ENCODE measurements at places on chromosomes 3 and 15.

GRCh38 chr15:84649706-84650105 lies 4.4 kb downstream of the WDR73 start:
- DNase-seq: no peak

DNA sequence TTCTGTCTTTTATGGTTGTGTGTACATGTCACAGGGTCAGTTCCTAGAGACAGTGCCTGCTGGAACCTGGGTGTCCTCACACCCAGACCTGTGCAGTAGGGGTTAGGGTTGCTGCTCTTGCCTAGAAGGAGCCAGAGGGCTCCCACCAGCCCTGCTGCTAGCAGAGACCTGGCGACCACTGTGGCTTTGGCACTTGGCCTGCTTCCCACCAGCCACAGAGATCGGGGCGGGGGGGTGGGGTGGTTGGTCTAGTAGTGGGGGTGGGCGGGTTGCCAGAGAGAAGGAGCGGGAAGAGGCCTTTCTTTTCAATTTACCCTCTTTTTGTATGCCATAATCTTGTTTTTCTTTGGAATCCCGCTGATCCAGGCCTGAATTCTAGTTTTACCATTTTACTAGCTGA lies 29.4 kb downstream of the EEFSEC start:
- DNase-seq: no peak

DNA sequence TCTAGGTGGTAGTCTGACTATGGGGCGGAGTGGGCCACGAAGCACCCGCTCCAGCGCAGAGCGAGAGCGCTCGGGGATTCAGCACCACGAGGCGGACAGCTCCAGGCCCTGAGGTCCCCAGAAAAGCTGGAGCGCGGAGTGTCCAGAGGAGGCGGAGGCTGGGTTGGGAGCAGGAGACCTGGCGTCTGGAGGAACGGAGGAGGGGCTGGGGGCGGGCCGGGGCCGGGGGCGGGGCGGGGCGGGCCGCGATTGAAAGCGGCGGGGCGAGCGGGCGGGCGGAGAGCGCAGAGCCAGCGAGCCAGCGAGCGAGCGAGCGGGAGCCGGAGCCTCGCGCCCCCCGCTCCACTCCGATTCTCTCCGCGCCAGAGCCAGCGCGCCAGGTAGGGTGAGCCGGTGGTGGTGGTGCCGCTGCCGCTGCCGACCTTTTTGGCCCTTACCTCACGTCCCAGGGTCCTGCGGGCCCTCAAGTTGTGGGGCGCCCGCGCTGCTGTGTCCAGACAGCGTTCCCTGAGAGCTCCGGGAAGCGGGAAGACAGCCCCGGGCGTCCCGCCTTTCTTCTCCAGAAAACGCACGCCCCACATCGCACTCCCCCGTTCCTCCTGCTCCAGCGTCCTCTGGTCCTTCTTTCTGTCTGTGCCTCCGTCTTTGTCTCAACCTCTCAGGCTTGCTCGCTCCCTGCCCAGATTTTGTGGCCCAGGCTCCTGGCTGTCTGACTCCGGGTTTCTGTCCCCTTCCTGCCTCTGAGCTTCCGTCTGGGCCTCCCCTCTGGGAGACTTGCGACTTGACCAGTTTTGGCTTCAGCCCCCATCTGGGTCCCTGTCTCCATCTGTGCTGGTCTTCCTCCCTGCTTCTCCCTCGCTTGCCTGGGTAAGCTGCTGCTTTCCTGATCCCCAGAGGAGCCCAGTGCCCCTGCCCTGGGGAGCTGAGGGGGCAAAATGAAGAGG lies at the start of gene GRM2:
GRM2 (plus strand) TSS at position 281 of the 944 bp plus-strand sequence. CDS start 1,916 bp downstream, outside the sequence.
- DNase-seq: no peak

DNA sequence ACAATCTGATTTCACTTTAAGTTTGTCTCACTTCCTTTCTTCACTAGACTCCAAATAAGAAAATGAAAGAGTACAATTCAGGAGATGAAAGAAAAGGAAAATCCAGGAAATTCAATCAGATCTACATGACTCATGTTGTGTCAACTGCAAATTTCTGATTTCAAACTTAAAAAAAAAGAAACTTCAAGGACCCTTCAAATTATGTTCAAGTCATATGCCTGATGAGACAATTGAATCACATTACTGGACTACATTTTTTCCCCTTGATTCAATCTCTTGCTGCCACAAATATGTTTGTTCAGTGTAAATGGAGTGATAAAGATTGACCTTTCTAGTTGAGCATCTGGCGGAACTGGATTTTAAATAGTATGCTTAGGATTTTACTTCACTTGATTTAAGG lies 37.4 kb downstream of the FRMD5 start:
- DNase-seq: no peak

- DNase-seq: no peak
Measured at GRCh38 chr3:78402720-78403119, 1362.8 kb downstream of the ROBO2 start.

- DNase-seq: no peak
Measured at GRCh38 chr3:185205865-185206264, 48.0 kb downstream of the EHHADH start.

DNA sequence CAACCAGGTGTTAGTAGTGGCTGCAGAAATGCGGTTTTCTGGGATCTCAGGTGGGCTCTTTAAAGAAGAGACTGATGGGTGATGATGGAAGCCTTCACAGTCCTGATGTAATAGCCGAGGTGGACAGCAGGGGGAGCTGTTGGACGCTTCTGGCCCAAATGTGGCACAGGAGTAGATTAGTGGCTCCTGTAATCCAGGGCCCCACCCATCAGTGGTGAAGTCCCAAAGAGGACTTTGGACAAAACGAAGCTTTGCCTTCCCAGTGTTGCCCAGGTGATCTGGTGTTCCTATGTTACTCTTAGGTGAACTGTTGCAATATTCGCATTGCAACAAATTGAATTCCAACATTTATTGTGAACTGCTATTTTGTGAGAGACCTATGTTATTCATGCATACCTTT lies 31.8 kb upstream of the MYZAP start:
- DNase-seq: peak; percentile 31

GRCh38 chr3:136749091-136749490 lies 3.1 kb downstream of the STAG1 start:
- no peak for DNase-seq

DNA sequence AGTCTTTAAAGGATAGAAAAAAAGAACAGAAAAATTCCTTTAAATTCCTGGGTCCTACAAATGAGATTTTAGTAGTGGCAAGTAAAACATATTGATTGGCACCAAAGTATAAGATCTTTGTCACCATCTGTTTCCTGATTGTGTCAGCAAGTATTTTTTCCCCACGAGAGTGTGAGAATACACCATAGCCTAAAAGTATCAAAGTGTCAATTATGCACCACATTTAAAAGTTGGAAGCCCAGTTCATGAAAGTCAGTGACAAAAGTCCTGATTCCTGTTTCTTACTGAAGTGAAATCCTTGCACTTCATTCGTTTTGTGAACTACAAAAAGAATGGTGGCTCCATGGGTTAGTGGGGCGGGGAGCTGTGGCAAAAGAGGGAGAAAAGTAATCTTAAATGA lies 83.8 kb upstream of the DPH6 start:
- DNase-seq: no peak

DNA sequence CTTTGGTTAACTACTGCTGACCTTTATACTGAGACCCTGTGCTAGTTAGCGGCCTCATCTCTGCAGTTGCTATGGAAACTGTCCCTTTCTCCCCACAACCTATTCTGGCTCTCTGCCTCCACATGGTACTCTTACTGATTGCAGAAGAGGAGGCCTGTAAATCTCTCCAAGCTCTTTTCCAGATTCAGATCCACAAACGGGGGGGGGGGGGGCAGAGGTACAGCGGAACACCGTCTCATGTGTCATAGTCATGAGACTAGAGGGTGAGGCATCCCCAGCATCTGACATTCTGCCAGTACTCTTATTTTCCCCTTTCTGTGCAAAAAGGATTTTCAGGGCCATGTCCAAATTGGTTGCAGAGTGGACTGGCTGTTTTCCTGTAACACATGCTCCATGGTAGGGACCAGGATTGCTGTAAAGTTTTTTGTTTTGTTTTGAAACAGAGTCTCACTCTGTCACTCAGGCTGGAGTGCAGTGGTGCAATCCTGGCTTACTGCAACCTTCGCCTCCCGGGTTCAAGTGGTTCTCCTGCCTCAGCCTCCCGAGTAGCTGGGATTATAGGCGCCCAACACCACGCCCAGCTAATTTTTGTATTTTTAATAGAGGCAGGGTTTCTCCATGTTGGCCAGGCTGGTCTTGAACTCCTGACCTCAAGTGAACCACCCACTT lies 8.3 kb upstream of the MAP1A start:
- DNase-seq: no peak

DNA sequence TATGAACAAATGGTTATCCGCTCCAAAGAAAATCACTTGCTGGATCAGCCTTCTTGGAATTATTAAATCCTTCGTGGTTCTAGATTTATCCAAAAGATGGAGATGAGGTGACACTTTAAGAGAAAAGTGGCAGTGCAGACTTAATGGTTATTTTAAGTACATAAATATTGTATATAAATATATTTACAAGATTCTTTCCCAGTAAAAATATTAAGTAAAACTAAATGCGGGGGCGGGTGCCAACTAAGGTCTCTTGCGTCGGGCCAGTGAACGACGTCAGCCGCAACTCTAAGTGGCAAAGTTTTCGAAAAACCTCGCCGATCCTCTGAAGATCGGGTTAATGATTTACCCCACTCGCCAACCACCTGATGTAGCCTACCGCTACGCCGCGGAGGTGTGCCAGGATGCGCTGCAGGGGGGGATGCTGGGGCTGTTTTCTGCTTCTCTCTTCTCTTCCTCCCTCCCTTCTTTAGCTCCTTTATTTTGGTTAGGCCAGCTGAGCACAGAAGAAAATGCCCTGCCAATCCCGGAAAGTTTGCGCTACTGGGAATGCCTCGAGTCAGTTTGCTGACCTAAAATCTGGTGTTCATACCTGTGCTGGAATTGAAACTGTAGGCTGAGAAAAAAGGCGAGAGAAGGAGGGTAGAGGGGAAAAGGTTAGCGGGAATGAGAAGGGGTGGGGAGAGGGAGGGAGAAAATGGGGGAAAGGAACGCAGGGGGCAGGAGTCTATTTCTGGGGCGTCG lies 7.6 kb upstream of the FOXB1 start:
- DNase-seq: no peak

- DNase-seq: no peak
Measured at GRCh38 chr15:51185213-51186159, 90.8 kb upstream of the TNFAIP8L3 start.

DNA sequence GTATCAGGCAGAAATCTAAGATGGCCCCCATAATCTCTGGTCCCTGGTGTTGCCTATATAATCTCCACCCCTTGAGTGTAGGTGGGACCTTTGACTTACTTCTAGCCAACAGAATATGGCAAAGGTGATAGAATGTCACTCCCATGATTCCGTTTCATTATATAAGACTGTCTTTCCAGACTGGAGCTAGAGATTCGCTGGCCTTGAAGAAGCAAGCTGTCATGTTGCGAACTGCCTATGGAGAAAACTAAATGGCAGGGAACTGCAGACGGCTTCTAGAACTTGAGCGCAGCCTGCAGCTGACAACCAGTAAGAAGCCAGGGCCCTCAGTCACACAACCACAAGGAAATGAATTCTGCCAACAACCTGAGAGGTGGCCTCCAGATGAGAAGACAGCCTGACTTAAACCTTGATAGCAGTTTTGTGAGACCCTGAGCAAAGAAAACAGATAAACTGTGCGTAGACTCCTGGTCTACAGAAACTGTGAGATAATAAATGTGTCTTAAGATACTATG lies 2.2 kb upstream of the KPNA1 start:
- no peak for DNase-seq

DNA sequence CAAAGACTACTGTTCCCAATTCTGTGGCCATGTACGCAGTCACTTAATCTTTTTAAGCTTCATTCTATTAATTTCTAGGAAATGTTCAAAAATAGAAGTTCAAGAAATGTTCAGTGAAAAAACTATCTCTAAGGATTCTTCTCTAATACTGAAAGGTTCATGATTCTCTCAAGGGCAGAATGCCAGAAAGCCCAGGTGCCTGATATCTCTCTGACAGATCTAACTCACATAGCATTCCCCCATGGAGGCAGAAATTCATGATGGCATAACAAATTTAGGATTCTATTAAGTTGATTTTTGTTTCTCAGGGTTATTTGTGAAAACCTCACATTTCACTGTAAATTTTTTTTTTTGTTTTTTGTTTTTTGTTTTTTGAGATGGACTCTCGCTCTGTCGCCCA lies 17.5 kb downstream of the CHRM5 start:
- no peak for DNase-seq

- no peak for DNase-seq
Measured at GRCh38 chr15:89728254-89728653, 22.8 kb downstream of the MESP1 start.

- no peak for DNase-seq
Measured at GRCh38 chr15:68725736-68726135, 95.0 kb downstream of the ANP32A start.

GRCh38 chr15:70286113-70286806 lies 188.5 kb upstream of the TLE3 start:
- DNase-seq: no peak

DNA sequence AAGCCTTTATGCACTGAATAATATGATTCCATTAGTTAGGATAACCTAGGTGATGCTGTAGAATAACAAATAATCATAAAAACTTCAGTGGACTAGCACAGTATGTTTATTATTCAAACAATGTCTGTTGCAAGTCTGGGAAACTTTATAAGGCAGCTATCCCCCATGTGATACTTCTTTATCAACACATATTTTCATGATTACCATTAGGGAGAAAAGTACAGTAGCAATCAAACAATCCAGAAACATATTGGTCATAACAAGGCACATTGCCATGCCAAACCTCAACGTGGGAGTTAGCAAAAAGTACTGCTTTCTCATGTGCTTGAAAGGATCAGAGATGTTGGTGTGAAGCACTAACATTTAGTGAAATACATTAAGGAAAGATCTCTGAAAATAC lies 35.5 kb downstream of the EOMES start:
- DNase-seq: no peak

GRCh38 chr3:80097674-80098073 lies 329.9 kb upstream of the ROBO1 start:
- DNase-seq: no peak

DNA sequence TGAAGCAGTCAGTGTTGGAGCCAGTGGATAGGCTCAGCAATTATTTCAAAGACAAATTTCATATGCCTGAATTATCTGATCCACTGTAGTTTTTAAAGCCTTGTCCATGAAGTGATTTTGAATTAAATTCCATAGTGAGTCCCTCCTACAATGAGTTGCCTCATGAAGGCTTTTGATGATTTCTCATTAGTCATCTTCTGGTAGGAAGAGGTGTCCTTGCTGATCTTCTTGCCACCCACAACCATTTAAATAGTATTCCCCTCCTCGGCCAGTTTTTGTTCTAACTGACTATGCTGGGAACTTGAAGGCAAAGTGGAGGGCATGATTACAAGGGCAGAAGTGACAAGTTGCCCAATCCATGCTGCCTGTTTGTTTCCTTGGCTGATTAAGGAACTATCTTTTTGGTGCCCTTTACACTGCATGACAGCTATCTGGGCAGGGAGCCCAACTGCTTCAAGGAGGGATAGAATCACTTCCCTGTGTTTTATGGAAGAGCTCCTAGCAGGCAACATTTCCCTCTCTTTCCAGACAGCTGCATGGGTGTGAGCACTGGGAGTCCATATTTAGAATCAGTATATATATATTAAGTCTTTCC lies 617.5 kb downstream of the ZPLD1 start:
- DNase-seq: no peak

GRCh38 chr3:106759731-106760130 lies 617.5 kb upstream of the CCDC54 start:
- DNase-seq: no peak

- DNase-seq: no peak
Measured at GRCh38 chr15:28044121-28044672, 54.9 kb downstream of the OCA2 start.

GRCh38 chr15:51620641-51621040 lies 1.9 kb downstream of the DMXL2 start:
- DNase-seq: no peak

GRCh38 chr3:35639254-35640186 lies at the start of gene ARPP21:
Gene ARPP21, plus strand, starts transcription at chr3:35639525. Its CDS starts 42,227 bp downstream, at chr3:35681752.
- DNase-seq: no peak

- no peak for DNase-seq
Measured at GRCh38 chr3:14289590-14290461, 111.2 kb downstream of the LSM3 start.

Measured in naive thymus-derived CD8-positive, alpha-beta T cell (primary cell).